Progenitor cell of endocrine pancreas (in vitro differentiated cells): ENCODE measurements at places on chromosomes 3 and 15.

- no peak for DNase-seq
Measured at GRCh38 chr15:45653702-45654424, 19.0 kb downstream of the SQOR start.

GRCh38 chr15:44468709-44469385, 41.4 kb downstream of the CTDSPL2 start:
- DNase-seq, result no peak

DNA sequence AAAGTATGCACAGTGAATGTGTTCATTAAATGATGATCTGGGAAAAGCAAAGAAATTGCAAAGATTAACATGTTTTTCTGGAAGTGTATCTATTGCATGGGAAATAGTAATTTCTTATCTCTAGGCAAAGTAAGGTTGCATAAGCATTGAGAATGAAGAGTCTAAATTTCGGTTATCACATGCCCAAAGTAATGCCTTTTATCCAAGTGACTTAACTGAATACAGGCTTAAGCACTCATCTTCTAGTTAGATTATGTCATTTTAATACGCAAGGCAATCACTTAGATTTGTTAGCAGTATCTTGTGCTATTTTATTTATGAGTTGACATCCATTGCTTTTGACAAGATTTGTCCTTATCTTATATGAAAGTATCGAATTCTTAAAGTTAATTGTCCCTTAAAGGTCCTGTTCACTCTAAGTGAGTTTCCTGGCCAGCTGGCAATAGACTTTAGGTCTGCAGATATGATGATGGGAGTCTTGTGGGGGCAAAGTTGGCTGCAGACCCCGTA, 100.5 kb downstream of the NAALADL2 start:
- no peak for DNase-seq

DNA sequence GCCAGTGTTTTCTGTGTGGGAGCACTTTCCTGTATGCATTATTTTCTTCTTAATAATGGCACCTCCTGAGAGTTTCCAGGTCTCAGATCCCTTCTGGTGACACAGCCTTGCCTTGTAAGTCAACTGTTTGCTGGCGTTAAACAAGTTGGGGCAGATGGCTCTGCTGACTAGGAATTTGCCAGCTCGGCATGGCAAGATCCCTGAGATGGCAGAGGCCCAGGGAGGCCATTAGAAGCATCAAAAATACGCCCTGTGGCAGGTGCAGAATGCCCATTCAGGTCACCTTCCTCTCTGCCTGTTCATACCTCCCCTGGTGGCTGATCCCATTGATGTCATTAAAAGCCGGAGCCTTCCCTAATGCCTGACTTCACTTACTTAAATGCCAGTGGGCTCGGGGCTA, 320.9 kb upstream of the CTDSPL start:
- no peak for DNase-seq

DNA sequence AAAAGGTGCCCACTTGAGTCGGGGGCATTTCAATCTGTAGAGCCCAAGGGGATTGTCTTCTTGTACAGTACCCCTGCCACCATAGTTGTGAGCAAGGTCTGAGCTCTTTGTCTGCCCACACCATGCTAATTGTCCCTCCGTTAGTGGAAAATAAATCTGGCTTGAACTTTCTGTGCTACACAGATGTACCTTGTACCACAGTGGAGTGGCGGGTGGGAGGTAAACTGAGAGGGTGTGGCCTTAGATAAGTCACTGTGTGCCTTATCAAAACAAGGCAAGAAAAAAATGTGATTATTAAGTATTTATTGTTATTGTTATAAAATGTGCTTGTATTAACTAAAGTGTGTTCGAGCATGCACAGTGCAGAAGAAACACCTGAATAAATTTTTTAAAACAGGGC, 242.9 kb upstream of the C2CD4B start:
- no peak for DNase-seq

- DNase-seq, result no peak
Measured at GRCh38 chr15:101244036-101244781, 7.6 kb downstream of the CHSY1 start.

DNA sequence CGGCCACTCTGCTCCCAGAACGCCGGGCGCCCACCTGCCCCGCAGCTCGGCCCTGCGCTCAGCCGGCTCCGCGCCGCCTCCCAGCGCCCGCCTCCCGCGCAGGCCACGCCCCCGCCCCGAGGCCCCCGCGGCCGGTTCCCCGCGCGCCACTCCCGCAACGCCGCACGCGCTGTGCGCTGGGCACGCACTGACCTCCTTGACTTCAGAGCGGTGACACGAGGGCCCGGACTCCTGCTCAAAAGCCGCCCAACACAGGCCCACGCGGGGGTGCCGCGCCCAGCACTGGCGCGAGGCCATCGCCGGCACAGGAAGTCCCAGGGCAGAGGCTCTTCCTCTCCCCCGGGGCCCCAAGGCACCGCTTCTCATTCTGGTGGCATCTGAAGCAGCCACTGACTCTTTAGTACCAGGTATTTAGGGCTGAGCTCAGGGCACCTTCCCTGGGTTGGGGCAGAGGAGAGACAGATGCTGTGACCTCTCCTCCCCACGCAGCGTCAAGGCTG, 12.4 kb downstream of the TNK2 start:
- DNase-seq, result no peak

DNA sequence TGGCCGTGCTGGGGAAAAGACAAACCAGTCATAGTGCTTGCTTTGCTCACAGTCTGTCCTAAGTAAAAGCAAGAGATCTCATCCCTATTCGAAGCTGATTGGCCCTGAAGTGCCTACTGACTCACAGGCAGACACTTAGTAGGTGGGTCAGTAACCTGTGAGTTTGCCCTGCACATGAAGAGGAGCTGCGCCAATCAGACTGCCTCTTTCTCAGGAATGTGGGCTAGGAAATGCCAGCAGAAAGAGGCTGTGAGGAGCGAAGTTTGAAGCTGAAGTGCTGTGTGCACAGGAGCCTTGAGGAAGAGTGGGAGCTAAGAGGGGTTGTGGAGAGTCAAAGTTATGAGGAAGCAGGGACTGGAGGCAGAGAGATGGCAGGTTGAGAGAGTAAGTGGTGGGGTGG, 126.8 kb downstream of the IL20RB start:
- DNase-seq, result no peak

GRCh38 chr3:13541691-13542090, 7.2 kb upstream of the FBLN2 start:
- no peak for DNase-seq

DNA sequence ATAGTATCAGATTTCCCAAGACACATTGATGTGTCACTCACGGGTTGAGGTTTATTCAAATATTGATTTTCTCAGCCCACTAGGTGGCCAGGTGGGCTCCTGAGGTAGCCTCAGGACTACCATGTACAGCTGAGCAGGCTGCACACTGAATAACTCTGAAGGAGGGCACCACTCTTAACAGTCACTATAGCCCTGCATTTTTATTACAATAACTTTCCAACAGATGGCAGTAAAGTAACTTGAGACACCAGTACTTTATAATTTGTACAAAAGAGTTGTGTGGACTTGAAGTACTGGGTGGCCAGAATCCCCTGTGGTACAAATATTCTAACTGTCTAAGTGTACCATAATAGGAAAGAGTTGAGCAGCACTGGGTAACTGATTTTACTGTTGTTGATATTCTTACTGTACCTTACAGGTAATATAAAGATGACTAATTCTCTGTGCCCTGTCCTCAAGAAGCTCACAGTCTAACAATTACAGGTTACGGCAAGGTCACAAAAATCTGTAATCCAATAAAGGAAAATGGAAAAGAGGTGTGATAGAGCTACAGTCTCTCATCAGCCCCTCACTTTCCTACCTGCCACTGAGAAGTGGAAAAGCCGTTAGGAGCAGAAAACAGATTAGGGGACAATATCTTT, 76.0 kb downstream of the ETFA start:
- no peak for DNase-seq

DNA sequence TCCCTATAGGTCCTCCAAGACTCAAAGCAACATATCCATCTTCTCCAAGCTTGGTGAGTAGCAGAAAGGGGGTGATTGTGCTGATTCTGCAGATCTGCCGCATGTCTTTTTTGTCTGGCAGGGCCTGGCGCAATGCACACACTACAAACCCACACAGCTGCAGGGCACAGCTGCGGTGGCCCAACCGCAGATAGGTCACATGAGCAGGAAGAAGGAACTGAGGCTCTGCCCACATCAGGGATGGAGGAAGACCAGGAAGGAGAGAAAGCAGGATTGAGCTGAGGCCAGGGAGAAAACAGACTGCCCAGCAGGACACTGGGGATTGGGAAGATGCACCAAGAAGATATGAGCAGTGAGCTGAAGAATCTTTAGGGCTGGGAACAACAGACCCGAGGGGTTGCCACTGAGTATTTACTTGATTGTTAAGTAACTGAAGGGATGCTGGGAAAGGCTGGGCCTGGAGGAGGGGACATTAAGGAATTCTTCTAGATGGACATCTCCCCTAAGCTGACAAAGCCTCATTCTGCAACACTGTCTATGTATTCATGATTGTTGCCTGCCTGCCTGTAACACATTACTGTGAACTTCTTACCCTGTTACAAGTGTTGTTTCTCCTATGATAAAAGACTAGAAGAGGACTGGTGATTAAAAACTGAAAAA, 126.7 kb downstream of the MYLK start:
- DNase-seq, result no peak
